ENCODE measurements at places on chromosomes 11 and 22. TPM values are rescaled to one million over a fixed set of nuclear protein-coding genes. Genes with fewer than 3 reads are reported as not detected.
A peak's percentile ranks its signal among the peaks of the same experiment; 100 is the strongest.

DNA sequence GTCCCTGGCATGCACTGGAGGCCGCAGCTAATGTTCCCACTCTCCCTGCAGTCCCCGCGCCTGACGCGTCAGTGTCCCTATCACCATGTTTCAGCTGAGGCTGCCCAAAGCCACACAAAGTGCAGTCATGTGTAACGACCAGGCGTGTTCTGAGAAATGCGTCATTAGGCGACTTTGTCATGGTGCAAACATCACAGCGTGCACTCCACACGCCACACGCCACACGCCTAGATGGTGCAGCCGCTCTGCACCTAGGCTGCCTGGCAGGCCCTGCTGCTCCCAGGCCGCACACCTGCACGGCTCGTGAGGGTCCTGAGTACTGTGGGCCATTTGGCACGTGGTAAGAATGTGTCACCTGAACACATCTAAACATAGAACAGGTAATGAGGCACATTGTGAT is 2.4 kb downstream of the CRELD2 start:
- no peak for DNase-seq

- no peak for DNase-seq
Observed at GRCh38 chr11:2974272-2974671, 17.9 kb downstream of the NAP1L4 start.

DNA sequence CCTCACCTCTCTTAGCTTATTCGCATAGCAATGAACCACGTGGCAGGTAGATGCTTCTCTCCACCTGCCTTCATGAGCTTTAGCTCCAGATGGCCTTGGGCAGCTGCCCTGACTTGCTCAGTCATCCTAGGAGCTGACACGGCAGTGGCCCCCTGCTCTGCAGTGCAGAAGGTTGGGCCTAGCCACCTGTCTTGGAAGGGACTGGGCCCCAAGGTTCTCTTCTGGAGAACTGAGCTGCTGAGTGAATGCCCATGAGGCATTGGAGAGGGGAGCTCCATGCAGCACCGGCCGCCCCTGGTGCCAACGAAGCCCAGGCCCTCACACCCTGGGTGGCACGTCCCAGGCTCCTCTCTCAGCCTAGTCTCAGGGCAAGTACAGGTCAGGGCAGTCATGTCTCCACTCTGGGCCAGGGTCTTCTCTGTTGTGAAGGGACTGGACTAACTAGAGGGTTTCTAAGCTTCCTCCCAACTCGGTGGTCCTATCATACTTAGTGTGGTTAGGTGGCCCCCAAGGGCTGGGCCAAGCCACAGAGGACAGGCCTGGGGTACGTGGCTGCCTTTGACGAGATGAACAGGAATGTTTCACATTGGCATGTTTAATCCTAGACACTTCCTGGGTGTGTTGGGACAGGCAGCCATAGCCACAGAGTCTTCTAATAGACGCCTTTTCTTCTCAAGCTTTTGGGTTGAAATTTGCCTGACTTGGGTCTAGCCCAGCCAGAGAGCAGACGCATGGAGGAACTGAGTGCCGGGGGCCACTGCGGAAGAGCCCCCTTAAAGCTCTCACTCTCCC is 47.9 kb downstream of the ALX4 start:
- DNase-seq = no peak

DNA sequence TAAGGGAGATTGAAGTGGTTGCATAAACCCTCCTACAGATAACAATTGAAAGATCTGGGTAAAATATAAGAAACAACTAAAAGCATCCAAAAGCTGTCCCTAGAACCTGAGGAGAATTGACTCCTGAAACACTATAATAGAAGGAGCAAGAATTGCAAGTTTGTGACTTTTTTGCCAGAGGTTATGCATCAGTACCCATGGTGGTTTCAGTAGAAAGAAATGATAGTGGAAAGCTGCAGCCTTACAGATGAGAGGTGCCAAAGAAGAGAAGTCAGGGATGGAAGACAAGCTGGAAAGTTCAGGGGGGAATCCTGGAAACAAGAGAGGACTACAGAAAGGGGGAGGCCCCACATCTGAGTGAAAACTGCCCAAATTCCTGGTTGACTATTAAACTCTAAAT is 80.7 kb downstream of the PACS1 start:
- no peak for DNase-seq

- DNase-seq = no peak
Observed at GRCh38 chr22:49081261-49081666, 746.4 kb downstream of the BRD1 start.

DNA sequence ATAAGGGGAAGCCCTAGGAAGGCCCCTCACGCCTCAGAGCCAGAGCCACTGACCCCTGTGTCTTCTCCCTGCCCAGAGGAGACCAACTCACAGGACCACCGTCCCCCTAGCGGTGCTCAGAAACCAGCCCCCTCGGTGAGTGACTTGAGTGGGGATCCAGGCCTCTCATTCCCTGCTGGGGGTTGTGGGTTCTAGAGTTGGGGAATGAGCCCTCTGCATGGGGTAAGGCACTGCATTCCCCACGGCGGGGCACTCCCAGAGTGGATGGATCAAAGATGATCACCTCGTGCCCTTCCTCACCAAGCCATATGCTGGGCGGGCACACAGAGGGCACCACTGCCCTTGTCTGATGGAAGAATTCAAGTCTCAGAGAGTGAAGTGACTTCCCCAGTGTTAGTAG is 39.7 kb downstream of the ZC3H7B start:
- DNase-seq = no peak

DNA sequence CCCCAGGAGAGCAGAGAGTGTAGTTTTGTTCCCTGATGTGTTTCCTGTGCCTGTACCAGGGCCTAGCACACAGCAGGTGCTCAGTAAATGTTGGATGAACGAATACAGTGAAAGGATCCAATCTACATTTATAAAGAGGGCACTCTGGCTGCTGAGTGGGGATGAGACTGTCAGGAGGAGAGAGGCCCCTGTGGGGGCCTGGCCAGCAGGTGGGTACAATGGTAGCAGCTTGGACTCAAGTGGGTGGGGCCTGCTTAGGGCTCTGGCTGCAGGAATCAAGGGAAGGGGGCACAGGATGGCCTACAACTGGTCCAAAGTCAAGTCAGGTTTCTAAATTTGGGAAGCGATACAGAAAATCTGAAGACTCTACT is 156.6 kb upstream of the GRK3 start:
- DNase-seq = no peak

DNA sequence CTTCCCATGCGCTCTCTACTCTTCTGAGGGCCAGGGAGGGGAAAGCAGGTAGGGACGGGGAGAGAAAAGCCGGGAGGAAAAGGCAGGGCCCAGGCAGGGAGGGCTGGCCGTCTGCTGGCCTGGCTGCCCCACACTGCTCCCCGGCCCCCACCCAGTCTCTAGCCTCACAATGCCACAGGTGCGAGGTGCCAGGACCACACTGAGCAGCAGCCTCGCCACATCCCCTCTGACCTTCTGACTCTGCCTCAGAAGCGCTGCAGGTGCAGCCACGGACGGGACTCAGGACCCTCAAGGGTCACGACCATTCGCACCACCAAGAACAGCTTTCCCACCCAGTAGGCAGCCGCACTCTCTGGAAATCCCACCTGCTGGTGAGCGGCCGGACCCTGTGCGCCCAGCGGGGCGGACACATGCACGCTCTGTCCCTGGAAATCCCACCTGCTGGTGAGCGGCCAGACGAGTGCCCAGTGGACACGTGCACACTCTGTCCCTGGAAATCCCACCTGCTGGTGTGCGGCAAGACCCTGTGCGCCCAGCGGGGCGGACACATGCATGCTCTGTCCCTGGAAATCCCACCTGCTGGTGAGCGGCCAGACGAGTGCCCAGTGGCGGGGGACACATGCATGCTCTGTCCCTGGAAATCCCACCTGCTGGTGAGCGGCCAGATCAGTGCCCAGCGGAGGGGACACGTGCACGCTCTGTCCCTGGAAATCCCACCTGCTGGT is 20.1 kb downstream of the TOLLIP start:
- no peak for DNase-seq

- no peak for DNase-seq
Observed at GRCh38 chr11:9144828-9145227, 53.4 kb upstream of the SCUBE2 start.

- no peak for DNase-seq
Observed at GRCh38 chr11:128146926-128147605, 440.3 kb downstream of the ETS1 start.

DNA sequence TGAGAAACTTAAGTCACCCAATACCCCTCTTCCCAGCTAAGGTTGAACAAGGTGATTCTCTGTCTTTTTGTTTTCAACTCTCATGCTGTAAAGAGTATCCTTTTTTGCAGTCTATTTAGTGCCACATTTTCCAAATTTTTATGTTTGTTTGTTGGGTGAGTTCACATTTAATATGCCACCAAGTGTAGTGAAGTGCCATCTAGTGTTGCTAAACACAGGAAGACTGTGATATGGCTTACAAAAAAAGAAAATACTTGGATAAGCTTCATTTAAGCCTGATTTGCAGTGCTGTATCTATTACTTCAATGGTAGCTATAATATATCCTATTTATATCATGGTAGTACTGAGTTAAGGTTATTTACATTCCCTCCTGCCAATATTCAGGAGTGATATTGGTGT is 319.2 kb upstream of the CHORDC1 start:
- no peak for DNase-seq

DNA sequence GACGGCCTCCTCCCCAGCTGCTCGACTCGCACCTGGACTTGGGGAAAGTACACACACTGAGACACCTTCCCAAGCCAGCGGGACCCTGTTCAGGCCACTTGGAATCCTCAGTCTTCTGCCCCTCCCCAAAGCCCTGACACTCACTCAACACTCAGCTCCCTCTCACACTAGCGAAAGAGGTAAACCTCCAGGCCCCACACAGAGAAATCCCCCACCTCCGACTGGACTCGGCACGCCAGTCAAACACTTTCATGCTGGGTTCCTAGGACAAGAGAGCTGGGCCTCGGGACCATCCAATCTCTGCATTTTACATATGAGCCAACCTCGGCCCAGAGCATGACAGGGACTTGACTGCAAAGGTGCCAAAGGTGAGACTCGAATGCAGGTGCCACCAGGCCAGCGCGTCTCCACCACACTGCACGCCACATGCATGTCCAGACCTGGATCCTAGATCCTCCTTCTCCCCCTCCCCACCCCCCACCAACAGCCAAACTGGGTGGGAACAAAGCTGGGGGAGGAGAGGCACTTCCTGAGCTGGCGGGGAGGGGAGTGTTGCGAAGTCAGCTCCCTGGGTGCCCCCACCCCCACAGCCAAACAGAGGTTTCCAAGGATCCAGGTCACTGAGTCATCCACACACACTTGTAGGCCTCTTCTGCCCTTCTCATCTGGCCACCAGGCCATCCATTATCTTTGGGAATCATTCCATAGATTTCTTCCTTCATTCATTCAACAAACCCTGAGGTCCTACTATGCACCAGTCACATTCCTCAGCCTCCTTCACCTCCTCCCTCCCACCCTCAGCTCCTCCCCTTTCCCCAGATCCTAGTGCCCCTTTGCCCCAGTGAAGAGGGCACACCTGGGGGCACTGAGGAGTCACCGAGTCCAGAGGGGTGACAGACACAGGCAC is 10.7 kb upstream of the CD5 start:
- DNase-seq = no peak

DNA sequence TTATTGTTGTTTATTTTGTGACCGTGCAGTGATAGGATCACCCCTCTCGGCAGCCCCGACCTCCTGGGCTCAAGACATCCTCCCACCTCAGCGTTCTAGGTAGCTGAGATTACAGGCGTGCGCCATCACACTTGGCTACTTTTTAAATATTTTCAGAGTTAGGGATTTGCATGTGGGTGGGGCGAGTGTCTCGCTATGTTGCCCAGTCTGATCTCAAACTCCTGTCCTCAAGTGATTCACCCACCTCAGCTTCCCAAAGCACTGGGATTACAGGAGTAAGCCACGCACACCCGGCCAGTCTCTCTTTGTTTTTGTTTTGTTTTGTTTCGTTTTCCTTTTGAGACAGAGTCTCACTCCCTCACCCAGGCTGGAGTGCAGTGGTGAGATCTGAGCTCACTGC is 1.2 kb upstream of the INTS5 start:
- no peak for DNase-seq

GRCh38 chr11:131074573-131074972 is 158.3 kb upstream of the SNX19 start:
- no peak for DNase-seq

GRCh38 chr11:68254421-68254820 is 17.4 kb downstream of the C11orf24 start:
- DNase-seq = no peak

- no peak for DNase-seq
Observed at GRCh38 chr11:117431436-117431835, 103.8 kb downstream of the CEP164 start.

- DNase-seq = peak; percentile 29
Observed at GRCh38 chr22:42473484-42474193, 41.4 kb upstream of the NFAM1 start.

DNA sequence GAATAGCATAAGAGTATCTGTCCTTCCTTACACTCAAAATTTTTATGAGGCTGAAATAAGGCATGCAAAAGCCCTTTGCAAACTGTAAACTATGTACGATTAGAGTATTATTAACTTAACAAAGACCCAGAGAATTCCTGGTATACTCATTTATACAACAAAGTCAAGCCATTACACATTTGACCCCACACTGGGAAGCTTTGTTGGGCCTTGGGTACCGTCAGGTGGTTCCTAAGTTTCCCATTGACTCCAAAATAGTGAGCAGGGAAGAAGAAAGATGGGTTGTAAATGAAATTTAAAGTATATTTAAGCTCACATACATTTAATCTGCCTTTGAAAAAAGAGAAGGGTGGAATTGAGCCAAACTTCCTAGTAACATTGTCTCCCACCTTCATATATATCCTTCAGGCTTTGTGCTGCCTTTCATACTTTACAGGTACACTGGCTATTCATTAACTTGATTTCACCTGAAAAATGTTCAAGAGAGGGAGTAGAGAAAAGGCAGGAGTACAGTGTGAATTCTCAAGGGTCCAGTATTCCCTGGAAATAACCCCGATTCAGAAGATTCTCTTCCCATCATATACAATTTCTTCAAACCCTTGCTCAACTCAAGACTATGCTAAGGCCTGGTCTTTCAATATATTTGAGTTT is 68.6 kb downstream of the SOX6 start:
- DNase-seq = no peak

GRCh38 chr11:93288767-93289166 is 41.8 kb upstream of the DEUP1 start:
- no peak for DNase-seq

DNA sequence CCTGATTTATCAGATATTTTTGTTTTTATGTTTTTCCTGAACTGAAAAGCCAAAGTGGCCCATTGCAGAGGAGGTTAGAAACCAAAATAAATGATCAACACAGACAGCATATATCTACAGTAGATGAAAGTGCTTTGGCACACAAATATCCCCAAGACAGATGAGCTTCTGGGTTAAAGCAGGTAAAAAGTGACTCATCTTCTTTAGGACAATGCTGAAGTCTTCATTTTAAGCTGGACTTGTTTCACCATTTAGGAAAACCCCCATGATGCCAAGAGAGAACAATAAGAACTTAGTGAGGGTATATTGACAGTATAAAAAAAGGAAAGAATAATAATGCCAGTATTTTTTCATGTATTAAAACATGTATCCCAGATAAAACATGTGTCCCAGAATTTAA is 100.8 kb upstream of the OR9G4 start:
- no peak for DNase-seq

MB gene
- polyA plus RNA-seq = not detected

CPT1B gene
- polyA plus RNA-seq = 1.00 TPM

PTPRJ gene
- 12.0 TPM for polyA plus RNA-seq

SYVN1 gene
- 51.4 TPM for polyA plus RNA-seq

LINC01488 gene
- not detected for polyA plus RNA-seq

ANGPTL5 gene
- not detected for polyA plus RNA-seq

CENPM gene
- polyA plus RNA-seq = 51.1 TPM

ANAPC15 gene
- polyA plus RNA-seq = 44.4 TPM

FOSL1 gene
- not detected for polyA plus RNA-seq

RAG1 gene
- polyA plus RNA-seq = 1.3 TPM

ACRV1 gene
- 0.14 TPM for polyA plus RNA-seq
